ENCODE measurements at places on chromosomes 1 and 21.

DNA sequence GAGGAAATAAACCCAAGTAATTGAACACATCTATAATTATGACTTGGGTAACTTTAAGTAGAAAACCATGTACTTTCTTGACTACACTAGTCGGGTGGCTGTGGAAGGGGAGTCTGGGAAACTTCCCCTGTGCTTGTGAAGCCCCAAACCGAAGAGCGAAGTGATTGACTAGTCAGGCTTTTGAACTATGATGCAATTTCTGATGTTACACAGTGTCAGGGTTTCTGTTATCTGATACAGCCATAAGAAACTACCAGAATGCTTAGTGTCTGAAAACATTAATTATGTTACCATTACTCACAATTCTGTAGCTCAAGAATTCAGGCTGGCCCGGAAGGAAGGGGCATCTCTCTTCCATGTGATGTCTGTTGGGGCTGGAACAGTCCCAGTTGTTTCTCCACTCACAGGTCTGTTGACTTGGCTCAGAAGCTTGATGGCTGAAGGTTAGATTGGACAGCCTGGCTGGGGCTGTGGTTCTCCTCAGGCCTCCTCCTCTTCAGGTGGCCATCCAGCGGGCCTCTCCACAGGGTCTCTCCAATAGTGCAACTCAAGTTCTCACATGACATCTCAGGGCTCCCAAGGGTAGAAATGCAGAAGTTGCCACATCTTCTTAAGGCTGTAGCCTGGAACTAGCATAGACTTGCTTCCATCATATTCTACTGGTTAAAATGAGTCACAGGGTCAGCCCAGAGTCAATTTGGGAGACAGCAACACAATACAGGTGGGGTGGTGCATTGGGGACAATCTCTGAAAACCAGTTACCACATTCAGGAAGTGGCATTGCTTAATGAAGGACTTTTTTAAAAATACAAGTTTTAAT is 8.3 kb upstream of the C8B start:
- peak; percentile 15 for DNase-seq

GRCh38 chr1:211628417-211628816 is 47.0 kb downstream of the NEK2 start:
- no peak for DNase-seq

DNA sequence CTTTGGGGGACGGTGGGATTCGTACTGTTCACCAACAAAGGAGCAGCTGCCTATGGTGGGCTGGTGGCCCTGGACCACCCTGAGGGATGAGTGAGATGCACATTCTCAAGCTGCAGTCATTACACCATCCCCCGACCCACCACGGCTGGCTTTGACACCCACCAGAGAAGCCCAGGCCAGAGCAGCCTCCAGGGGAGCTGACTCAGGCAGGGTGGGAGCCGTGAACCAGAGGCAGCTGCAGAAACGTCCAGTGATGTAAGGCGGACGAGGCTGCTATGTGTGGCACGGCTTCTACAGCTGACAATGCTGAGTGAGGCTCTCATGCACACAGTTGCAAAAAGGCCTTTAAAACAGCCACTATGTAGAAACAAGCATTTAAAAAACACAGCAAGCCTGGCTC is 40.1 kb downstream of the CHAF1B start:
- peak; percentile 61 for DNase-seq

- DNase-seq, result no peak
Observed at GRCh38 chr1:44947774-44948311, 38.6 kb downstream of the EIF2B3 start.

DNA sequence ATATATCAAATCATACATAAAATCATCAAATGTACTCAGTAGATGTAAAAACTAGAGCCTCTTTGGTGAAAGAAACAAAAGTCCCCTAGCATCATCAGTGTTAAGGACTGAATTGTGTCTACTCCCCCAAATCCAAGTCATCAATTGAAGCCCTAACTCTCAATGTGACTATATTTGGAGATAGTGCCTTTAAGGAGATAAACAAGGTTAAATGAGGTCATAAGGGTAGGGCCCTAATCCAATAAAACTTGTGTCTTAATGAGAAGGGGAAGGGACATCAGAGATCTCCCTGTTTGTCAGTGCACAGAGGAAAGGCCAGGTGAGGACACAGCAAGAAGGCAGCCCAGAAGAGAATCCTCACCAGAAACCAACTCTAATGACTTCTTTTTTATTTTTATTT is 33.5 kb downstream of the USP24 start:
- no peak for DNase-seq

GRCh38 chr1:72433591-72433990 is 151.3 kb upstream of the NEGR1 start:
- no peak for DNase-seq

DNA sequence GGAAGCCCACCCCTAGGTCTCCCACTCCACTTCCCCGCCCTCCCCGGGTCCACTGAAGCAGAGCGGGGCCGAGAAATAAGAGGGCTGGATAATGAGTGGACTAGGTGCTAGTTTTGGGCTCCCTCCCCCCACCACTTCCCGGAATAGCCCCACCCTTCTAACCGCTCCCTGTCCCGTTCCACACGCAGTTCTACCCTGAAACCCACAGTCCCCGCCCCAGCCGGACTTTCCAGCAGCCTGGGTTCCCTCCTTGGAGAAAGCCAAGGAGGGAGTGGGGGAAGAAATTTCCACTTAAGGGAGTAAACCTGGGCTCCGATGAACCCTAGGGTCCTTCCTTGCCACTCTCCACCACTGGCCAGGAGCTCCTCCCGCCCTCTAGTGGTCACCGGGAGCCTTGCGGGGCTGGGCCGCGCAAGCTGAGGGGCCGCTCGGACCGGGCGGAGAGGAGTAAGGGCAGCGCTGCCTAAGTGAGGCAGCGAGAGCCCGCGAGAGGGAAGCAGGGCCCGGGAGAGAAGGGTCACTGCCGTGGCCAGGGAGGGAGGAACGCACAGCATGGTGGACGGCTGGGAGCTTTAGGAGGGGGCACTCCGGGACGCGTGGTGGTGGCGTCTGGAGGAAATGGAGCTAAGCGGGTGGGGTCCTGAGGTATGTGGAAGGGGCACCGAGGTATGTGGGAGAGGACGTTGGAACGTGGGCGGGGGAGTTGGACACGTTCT is 14.3 kb downstream of the THBS3 start:
- peak; percentile 91 for DNase-seq

DNA sequence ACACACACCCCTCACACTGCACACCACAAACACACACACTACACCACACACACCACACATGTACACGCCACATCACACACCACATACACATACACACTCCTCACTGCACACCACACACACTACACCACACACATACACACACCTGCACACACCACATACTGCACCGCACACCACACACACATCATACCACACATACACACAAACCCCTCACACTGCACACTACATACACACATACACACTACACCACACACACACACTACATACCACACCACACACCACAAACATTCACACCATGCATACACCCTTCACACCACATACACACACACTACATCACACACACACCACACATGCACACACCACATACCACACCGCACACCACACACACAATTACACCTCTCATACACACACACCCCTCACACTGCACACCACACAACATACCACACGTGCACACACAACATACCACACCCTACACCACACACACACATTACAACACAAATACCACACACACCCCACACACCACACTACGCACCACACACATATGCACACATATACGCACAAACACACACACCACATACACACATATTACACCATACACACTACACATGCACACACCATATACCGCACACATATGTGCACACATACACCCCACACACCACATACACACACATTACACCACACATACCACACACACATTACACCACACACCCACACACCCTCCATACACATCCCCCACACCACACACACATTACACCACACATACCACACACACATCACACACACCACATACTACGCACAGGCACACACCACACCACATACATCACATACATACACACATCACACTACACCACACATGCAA is 29.6 kb downstream of the RAB7B start:
- no peak for DNase-seq
